ENCODE measurements at places on chromosomes 6 and 20. TPM values are rescaled to one million over a fixed set of nuclear protein-coding genes. Genes with fewer than 3 reads are reported as not detected.

Gene OPN5
- not detected for total RNA-seq

Gene HFE
- 1.5 TPM for total RNA-seq

Gene TRIM40
- 1.4 TPM for total RNA-seq

Gene SAMD3
- 88.1 TPM for total RNA-seq

Gene GSTA3
- total RNA-seq, result not detected

Gene WFDC12
- total RNA-seq, result not detected

Gene GPR63
- 0.10 TPM for total RNA-seq

Gene CST2
- not detected for total RNA-seq

Gene ADGB
- total RNA-seq, result not detected

Gene HLA-DQB2
- 1.0 TPM for total RNA-seq

Gene GZF1
- total RNA-seq, result 61.0 TPM

Gene SPDEF
- 0.31 TPM for total RNA-seq

Gene PROKR2
- not detected for total RNA-seq

Gene PNLDC1
- 0.10 TPM for total RNA-seq

Gene SLC32A1
- 0.21 TPM for total RNA-seq

Gene PTPRA
- 148 TPM for total RNA-seq

Gene CCN6
- not detected for total RNA-seq

Gene CRYBG1
- total RNA-seq, result 60.9 TPM

Gene SPATA2
- 6.2 TPM for total RNA-seq

Gene CENPW
- total RNA-seq, result not detected

Gene ECT2L
- not detected for total RNA-seq

Gene GLP1R
- 0.10 TPM for total RNA-seq

Gene SULF2
- total RNA-seq, result 74.7 TPM

Gene TNF
- 230 TPM for total RNA-seq

Gene DSTN
- total RNA-seq, result 27.6 TPM

Gene BPIFA1
- total RNA-seq, result not detected

Gene HDGFL1
- not detected for total RNA-seq

Data from mononuclear cell (primary cell).